ENCODE measurements at places on chromosomes 16 and 17.

DNA sequence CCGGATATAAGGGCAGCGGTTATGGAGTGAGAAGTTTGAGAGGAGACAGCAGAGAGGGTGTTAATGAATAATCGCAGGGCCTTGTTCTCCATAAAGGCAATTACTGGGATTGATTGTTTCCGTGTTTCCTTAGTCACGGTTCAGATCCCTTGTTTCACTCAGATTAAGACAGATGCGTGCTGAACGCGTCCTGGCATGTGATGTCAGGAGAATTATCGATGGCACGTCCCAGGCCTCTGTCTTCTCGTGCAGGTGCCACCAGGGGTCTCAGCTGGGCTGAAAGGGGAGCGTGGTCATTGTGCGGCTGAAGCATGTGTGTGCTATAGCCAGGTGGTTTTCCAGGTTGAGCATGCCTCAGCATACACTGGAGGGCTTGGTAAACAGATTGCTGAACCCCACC, 142.4 kb upstream of the NOL11 start:
- peak; percentile 52 for DNase-seq

GRCh38 chr16:56415875-56416274, 9.5 kb downstream of the AMFR start:
- no peak for DNase-seq

DNA sequence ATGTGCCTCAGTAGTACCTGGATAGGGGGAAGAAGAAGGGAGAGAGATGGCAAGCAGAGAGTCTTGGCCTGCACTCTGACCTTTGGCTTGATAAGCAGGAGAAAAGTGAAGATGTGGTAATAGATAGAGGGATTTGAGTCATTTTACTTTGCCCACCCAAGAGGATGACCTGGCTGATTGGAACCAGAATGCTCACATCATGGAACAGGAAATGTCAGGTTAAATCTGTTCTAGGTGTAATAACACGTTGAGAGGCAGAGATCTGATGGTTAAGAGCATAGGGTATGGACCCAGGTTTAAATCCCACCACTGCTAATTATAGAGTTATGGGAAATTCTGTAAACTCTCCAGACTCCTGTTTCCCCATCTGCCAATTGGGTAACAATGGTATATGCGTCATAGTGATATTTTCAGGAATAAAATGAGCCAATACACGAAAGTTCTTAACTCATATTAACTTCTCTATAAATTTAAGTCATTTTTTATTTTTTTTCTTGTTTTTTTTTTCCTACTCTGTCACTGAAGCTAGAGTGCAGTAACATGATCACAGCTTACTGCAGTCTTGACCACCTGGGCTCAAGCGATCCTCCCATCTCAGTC, 8.1 kb upstream of the CCL18 start:
- no peak for DNase-seq

GRCh38 chr17:34221411-34221810, 33.7 kb upstream of the CCL2 start:
- no peak for DNase-seq

GRCh38 chr16:21684199-21684598, 20.4 kb downstream of the OTOA start:
- no peak for DNase-seq

DNA sequence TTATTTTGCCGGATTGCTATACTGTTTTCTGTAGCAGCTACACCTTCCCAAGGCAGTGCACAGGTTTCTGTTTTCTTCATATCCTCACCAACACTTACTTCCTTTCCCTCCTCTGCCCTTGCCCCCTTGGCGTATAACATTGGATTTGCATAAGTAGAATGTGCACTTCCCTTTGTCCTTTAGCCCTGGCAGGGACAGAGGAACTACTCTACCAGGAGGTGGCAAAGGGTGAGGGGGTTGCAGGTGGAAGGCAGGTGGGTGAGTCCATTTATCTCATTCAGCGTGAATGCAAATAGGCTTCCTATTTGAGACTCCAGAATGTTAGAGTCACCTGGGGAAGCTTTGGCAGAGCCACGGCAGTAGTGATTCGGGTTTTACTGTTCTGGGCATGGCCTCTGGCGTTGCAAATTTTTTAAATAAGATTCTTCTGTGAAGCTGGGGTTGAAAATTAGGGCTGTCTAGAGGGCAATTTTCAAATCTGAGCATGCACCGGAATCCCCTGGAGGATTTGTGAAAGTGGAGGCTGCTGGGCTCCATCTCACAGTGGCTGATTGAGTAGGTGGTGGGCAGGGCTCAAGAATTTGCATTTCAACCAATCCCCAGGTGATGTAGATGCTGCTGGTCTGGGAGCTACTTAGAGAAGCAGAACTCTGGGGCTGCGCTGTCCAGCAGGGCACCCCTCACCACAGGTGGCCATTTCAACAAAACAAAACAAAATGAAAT, 84.7 kb downstream of the PLCG2 start:
- DNase-seq = no peak

GRCh38 chr16:57306676-57307341, 22.3 kb upstream of the PLLP start:
- DNase-seq = no peak

Measured in left renal pelvis (tissue), 4 donors.